K562 (cell line): ENCODE measurements at places on chromosomes 5 and 9. TPM values are rescaled to one million over a fixed set of nuclear protein-coding genes. Genes with fewer than 3 reads are reported as not detected.
A peak's percentile ranks its signal among the peaks of the same experiment; 100 is the strongest.

The TMEM215 gene
- total RNA-seq: not detected in 2 replicates

The ASPN gene
- total RNA-seq: not detected in 2 replicates

The CTXN3 gene
- total RNA-seq: not detected in 2 replicates

The GARIN3 gene
- not detected in 2 replicates for total RNA-seq

The SLC23A1 gene
- total RNA-seq: 0.40 TPM in 1 of 2 replicates, not detected in the other

The ARID3C gene
- not detected in 2 replicates for total RNA-seq

The NRARP gene
- 24.5 and 29.5 TPM in 2 replicates for total RNA-seq

The NME5 gene
- not detected in 2 replicates for total RNA-seq

The FGD3 gene
- total RNA-seq: 0.76 and 1.3 TPM in 2 replicates

The PCDHGA8 gene
- 0.07 and 0.18 TPM in 2 replicates for total RNA-seq

The DMRT3 gene
- total RNA-seq: not detected in 2 replicates

The SMIM23 gene
- total RNA-seq: not detected in 2 replicates

The SV2C gene
- total RNA-seq: not detected in 2 replicates

The TMCO6 gene
- total RNA-seq: 23.5 and 24.4 TPM in 2 replicates

- DNase-seq: no peak
These were observed 3.5 kb downstream of the HEMGN start for GRCh38 chr9:97934321-97935115.

DNA sequence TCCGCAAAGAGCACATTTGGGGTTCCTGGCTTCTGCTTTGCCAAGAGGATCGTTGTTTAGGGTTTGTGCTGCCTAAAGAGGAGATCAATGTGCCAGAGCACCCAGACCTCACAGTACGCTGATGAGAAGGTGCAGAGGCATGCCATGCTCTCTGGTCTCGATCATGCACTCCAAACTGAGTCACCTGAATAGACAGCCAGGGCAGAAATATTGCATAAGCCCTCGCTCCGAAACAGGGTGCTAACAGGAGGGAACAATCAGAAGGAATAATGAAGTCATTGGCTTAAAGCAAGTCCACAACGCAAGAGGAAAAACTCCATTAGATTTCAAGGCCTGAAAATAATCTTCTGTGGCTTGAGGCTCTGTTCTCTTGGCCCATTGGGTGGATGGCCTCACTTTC, 124.3 kb downstream of the GCNT1 start:
- DNase-seq: no peak

GRCh38 chr9:131197160-131197911, 72.0 kb downstream of the NUP214 start:
- DNase-seq: peak; percentile 58

DNA sequence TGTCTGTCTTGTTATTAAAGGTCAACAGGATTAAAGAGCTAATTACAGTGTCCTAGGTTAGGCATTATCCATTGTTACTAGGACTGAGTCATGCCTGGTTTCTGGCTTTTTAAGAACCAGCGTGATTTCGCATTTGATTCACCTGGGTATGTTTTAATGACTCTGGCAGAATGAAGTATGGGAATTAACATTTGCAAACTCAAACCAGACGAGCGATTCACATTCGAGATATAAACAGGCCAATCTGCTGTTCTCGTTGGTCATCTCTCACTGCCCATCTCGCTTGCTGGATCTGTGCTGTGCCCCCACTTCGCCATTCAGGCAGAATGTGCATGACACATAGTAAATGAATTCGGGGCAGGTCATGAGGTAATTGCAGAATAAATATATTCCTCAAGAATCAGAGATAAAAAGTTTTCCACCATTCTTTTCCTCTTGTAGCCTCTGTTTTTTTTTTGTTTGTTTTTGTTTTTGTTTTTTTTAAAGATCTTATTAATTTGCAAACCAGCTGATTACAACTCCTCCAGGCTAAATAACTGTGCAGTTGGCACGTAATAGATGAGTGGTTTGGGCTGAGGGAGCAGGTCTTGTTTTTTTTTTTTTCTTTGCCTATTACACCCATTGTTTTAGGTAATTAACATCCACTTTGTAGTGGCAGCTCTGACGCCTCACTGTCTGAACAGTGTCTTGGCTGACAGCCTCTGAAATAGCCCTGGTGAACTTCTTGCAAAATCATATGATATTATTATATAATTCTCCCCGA, 313.5 kb upstream of the MSX2 start:
- no peak for DNase-seq

GRCh38 chr5:44774279-44774880, 34.4 kb upstream of the MRPS30 start:
- DNase-seq: peak; percentile 55

DNA sequence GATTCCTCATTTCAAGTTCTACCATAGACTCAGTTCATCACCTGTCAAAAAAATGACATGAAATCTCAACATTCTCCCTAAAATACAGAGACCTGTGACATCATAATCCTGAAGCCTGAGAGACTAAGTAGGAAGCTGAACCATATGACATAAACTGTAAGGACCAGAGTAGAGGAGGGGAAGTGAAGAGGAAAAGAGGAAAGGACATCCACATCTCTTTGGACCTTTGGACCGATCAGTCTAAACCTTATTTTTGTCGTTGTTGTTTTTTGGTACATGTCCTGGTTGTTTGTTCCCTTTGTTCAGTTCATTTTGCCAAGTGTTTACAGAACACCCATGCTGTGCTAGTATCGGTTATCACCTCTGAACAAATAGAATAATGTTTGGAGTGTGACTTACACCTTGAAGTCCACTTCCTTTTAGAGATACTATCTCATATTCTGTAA, 41.9 kb downstream of the LURAP1L start:
- DNase-seq: no peak

GRCh38 chr5:168372356-168372946, 81.0 kb downstream of the WWC1 start:
- no peak for DNase-seq

DNA sequence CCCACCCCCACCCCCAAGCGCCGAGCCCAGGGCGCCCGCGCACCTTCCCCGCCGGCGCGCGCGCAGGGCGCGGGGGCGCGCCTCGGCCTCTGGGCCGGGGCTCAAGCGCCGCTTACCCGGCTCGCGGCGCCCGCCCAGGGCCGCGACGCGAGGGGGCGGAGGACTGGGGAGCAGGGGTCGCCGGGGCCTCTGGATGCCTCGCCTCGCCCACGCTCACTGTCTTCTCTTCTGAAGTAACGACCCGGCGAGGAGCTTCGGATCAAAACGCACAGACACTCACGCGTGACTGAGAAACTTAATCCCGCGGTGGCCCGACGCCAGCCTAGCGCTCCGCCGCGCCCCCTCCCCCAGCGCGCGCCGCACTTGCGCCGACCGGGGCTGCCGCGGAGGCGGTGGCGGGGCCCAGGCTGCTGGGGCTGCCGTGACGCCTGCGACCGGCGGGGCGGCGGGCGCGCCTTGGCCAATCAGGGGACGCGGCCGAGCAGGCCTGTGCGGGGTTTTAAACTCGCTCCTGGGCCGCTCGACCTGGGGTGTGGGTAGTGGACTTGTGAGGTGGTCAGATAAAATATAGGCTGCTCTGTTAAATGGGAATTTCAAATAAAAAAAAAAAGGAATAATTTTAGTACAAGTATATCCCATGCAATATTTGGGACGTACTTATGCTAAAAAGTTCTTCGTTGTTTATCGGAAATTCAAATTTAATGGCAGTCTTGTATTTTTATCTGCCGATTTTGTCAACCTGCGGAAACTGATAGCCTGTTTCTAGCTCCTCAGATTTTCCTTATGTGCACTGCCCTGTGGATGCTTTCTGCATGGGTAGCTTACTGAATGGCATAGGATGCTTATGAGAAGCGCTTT, at the start of gene MPDZ:
TSS of gene MPDZ (minus strand) at position 409 of the 858 bp plus-strand sequence. CDS start 29,377 bp downstream, outside the sequence.
- DNase-seq: peak; percentile 67
